NCI-H1092 treated with DMSO at 0.1 percent for 48 hours (cell line): ENCODE measurements at places on chromosomes 2 and 18.

DNA sequence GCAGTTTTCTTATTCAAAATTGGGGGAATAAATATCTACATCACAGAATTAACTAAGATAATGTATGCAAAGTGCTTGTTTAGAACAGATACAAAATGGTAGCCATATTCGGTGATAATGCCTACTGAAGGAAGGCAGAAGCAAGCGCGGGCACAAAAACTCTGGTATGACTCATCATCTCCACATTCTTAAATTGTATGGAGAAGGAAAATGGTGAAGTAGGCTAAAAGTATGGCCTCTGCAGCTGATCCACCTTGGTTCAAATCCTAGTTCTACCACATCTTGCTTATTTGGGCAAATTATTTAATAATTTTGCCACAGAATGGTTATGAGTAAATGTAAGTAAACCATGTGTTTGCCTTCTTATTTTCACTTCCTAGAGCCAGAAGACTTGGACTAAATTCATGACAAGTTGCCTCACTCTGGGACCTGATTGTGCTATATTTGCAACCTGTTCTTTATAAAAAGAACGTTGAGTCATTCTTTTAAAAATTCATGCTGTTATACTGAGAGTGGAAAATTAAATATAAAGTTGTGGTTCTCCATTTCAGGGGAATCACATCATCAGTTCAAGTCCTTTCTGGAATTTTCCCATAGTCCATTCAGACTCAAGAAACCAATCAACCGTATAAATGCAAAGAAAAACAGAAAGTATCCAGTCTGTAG, 9.0 kb upstream of the CDK15 start:
- DNase-seq: no peak

GRCh38 chr2:106189764-106190468, 4.2 kb downstream of the UXS1 start:
- DNase-seq: no peak

GRCh38 chr2:154261473-154262027, 389.8 kb downstream of the GALNT13 start:
- no peak for DNase-seq

DNA sequence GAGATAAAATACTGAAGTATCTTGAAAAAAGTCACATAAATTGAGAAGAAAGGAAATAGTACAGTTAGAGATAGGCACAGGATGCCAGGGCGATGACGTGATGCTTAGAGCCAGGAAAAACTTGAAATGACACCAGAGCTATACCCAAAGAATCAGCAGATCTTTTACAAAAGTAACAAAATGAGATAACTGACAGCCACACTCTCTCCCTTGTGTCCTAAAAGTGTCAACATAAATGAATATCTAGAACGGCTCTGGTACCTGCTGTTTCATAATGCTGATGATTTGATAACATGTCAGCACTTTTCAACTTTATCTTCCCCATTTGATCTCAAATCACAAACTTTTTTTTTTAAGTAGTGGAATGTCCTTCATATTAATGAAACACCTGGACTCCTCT, 45.6 kb upstream of the ZC3H15 start:
- no peak for DNase-seq

- DNase-seq: no peak
Measured at GRCh38 chr18:24015639-24016631, 1.4 kb downstream of the TTC39C start.

DNA sequence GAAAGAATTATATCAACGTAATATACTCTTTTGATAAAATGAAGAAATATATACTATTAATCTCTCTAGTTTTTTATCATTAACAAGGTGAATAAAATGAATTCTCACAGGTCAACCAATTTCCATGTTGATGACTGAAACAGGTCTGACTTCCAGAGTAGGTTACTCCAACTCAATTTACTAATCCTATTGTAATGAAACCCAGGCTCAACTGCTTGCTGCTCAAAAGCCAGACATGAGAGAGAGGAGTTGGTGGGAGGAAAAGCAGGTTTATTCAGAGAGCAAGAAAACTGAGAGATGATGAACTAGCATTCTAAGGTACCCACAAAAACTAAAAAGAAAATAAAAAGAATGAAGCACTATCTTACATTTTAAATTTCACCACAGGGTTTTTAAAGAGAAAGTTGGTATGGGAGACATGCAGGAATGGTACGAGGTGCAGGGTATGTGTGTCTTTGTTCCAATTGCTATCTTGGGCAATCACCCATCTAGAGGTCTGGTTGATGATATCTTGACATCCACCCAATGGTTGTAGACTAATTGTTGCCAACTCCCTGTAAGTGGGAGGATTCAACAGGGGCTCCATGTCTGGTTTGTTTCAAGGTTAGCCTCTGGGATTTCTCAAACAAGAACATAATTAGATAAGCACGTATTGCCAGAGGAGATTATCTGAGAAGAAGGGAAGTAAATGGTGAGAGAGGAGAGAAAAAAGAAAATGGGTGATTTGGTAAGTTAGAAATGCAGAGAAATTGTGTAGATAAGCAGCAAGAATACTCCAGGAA, 471.4 kb upstream of the REG3G start:
- DNase-seq: no peak

- no peak for DNase-seq
Measured at GRCh38 chr18:11850821-11851145, 430 bp upstream of the CHMP1B start.

DNA sequence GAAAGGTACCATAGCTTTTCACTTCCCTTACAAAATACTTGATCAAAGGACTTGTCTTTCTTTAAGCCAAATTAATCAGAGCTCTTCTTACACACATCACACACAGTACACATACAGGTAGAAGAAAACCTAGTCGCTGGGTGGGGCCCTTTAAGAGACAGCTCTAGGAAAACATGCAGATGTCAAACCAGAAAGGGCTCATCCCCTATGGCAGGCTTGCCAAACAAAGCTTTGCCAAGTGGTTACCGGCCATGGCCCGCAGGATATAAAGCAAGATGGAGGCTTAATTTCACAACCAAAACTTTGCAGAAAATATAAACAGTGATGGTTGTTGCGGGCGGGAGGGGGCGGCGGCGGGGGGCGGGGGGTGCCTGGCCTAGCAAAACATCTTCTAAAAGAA, 2156.0 kb upstream of the PIK3C3 start:
- peak; percentile 35 for DNase-seq

DNA sequence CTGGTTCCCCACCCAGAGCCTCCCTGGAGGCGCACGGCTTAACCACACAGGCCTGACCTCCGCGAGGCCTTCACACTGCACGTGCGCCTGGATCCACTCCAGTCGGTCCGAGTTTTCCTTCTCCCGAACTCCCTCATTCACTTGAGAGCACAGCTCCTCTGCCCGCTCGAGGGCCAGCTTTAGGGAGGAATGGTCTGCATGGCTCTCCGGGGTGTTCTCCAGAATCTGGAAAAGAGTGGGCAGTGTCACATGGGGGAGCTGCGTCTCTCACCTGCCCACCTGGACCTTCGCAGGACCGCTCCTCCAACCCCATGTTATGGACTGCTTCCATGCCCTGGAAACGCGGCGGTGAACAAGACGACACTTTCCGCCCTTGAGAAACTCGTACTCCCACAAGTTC, 35.9 kb downstream of the FAM228A start:
- DNase-seq: no peak

DNA sequence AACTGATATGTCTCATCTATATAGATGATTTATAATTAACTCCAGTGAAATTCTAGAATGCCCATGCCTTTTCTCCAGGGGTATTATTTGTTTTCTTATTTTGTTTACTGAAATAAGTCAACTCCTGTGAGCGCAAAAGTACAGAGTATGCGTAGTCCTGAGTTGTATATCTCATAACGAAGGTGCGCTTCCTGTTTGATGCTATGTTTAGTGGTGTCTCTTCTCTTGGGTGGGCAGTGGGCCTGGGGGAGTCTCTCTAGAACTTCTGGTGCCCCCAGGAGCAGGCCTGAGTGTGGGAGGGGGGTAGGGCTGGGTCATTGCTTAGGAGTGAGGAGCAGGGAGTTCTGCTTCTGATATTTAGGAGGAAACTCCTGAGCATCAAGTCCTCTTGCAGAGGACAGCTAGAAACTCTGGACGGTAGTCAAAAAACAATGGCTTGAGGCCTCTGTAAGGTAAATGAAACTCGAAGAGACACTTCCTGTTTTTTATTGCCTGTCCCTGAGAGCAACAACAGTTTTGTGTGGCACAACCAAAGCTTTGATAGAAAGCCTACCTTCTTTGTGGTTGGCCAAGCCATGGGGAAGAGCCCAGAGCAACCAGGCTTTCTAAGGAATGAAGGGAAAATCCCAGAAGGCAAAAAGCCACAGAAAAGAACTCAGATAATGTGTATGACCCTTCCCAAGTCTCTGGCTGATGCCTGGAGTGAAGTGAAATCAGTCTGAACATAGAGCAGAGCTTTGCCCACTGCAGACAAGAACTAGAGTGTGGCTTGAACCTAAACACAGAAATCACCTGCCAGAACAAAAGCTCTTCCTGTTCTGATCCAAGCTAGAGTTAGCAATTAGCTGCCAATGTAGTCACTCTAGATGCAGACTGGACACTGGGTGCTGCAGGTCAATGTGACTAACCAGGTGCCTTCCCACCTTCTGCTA, 8.5 kb upstream of the SP140L start:
- no peak for DNase-seq

GRCh38 chr2:212534336-212534735, 4.3 kb downstream of the ERBB4 start:
- DNase-seq: no peak

GRCh38 chr2:44169155-44169898, 652 bp downstream of the PPM1B start:
- DNase-seq: peak; percentile 13

GRCh38 chr2:241358470-241358869, 2.4 kb downstream of the FARP2 start:
- DNase-seq: no peak

GRCh38 chr18:10036479-10036878, 122.7 kb downstream of the VAPA start:
- no peak for DNase-seq

- no peak for DNase-seq
Measured at GRCh38 chr18:68803356-68803755, 5.5 kb downstream of the CCDC102B start.

DNA sequence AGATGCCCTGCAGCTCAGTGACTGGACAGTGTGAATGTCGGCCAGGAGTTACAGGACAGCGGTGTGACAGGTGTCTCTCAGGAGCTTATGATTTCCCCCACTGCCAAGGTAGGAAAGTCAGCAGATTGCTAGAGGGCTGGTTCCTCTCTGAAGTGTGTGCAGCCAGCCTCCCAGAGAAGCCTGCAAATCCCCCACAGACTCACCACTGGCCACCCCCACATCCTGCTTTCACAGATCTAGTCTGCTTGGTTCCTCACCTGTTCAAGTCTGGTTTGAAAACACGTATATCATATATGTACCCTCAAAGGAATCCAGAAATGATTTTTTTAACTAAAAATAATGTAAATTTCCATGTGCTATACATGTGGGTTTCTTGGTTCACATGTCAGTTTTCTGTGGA, 121.1 kb downstream of the LAMA3 start:
- DNase-seq: no peak

DNA sequence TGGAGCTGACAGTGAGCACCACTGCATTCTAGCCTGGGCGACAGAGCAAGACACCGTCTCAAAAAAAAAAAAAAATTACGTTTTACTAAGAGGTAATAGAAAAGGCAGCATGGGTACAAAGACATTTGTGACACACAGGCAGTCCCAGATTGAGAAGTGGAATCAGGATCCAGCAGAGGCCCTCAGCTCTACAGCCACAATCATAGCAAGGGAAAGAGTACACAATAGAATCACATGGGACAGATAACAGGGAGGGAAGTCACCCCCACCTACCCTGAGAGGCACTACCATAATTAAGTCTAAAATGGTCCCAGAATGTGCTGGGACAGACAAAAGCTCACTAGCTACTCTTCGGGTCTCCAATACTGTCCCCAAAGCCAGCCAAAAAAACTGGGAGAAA, 12.5 kb downstream of the SRBD1 start:
- DNase-seq: no peak

- no peak for DNase-seq
Measured at GRCh38 chr2:223264541-223265193, 212.7 kb downstream of the KCNE4 start.

DNA sequence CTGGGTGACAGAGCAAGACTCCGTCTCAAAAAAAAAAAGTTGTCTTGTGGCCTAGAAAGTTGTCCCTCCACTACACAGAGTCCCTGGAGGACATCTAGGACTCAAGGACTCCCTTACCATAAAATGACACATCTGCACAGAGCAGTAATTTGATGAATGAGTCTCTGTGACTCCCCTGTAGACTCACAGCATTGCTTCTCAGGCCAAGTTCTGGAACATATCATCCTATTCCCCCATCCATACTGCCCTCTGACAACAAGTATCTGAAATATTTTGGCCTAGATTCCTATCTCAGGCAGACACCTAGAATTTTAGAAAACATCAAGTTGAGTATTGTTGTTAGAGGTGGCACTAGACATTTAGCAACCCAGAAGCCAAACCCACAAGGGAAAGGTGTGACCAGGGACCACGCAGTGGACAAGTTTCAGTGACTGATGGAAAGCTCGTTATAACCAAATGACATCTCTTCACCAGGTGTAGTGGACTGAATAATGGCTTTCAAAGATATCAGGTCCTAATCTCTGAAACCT, 97.9 kb upstream of the ATP8B1 start:
- no peak for DNase-seq

DNA sequence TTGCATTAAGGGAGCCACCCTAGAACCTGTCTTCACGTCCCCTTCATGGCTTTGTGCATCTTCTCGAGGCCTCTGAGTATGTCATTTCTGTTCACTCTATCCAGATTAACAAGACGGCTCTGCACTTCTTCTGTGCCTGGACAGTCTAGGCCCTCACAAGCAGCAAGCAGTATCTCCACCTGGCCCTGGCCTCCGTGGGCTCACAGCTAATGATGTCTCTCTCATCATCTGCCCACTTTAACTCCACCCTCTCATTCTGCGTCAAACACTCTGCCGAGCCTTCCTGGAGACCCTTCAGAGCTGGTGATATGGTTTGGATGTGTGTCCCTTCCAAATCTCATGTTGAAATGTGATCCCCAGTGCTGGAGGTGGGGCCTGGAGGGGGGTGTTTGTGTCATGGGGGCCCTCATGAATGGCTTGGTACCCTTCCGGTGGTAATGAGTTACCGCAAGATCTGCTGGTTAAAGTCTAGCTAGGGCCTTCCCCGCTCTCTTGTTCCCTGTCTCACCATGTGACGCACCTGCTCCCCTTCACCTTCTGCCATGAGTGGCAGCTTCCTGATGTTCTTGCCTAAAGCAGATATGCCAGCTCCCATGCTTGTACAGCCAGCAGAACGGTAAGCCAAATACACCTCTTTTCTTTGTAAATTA, 132.5 kb upstream of the ID2 start:
- no peak for DNase-seq

- DNase-seq: no peak
Measured at GRCh38 chr2:48851161-48851560, 95.6 kb upstream of the LHCGR start.

DNA sequence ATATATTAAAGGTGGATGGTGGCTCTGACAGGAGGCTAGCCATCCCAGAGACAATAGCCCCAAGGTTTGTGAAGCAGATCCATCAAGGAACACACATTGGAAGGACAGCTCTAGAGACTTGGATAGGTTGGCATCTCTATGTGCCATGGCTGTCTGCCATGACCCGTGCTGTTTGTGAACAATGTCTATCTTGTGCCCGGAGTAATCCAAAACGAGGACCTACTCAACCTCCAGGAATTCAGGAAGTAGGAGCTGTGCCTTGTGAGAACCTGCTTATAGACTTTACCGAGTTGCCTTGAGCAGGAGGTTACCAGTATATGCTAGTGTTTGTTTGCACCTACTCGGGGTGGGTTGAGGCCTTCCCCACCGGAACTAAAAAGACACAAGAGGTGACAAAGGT, 43.1 kb upstream of the SELENOI start:
- no peak for DNase-seq
